ENCODE measurements at places on chromosomes 13 and 19. TPM values are rescaled to one million over a fixed set of nuclear protein-coding genes. Genes with fewer than 3 reads are reported as not detected.

GRCh38 chr19:53810891-53811290, 13.2 kb downstream of the NLRP12 start:
- DNase-seq = no peak

- DNase-seq = no peak
These were observed 140.0 kb downstream of the SIPA1L3 start for GRCh38 chr19:38047049-38047438.

KLK10 gene
- total RNA-seq = 0.20 TPM

- no peak for DNase-seq
These were observed 87.0 kb upstream of the TRPC4 start for GRCh38 chr13:37956536-37956935.

LILRA1 gene
- 0.52 TPM for total RNA-seq

DNA sequence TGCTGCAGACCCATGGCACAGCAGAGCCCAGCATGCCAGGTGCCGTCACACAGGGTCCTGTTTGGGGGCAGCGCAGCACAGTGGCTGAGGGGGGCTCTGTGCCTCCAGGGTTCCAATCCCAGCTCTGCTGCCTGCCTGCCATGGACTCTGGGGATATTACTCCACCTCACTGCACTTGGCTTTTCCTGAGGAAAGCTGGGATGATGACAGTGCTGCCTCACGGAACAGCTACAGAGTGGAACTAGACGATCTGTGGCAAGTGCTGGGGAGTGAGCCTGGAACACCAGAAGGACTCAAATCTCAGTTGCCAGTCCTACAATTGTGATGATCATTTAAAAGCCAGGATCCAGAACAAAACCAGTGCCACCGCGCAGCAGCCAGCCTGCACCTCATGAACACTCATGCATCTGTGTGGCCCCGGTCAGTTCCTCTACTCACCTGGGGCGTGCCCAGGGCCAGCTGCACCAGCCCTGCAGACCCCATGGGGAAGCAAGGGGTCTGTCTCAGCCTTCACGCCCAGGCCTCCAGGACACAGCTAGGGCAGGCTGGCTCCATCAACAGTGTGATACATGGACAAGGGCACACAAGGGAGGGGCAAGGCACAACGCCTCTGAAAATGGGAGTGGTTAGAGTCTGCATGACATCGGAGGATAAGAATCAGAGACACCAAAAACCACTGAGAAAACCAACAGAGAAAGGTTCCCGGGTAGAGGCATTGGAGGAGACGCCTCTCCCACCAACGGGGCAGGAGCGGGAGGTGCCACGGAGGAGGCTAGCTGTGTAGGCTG, 55.2 kb downstream of the ATP7B start:
- no peak for DNase-seq

KLK8 gene
- total RNA-seq = not detected

DNA sequence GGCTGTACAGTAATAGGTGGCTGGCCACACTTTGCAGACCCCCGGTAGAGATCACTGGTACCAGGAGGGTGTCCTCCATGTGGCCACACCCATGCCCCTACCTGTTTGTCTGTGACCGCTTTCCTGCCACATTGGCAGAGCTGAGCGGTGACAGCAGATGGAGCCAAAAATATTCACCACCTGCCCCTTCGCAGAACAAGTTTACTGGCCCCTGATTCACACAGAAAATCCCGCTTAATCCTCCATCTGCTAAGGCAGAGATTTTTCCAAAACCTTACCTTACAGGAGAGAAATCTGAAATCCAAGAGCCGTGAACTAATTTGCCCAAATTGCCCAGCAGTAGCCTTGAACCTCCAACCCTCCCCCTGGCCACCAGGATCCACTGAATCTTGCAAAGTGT, 52.1 kb downstream of the MYO9B start:
- no peak for DNase-seq

DNA sequence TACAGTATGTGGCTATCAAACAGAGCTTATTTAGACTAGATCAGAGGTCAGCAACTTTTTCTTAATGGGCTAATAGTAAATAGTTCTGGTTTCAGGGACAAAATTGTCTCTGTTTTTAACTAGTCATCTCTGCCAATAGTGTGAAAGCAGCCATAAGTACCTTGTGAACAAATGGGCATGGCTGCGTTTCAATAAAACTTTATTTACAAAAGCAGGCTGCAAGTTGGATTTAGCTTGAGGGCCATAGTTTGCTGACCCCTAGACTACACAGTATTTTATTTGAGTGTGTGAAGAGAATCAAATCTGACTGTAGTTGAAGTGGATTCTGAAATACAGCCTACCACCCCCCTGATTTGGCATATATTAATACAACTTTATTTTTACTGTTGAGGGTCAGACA, 75.6 kb downstream of the SCEL start:
- DNase-seq = no peak

- no peak for DNase-seq
These were observed 3.9 kb downstream of the UPF3A start for GRCh38 chr13:114285166-114285808.

- peak; percentile 74 for DNase-seq
These were observed 3.4 kb downstream of the DMKN start for GRCh38 chr19:35509861-35510625.

DNA sequence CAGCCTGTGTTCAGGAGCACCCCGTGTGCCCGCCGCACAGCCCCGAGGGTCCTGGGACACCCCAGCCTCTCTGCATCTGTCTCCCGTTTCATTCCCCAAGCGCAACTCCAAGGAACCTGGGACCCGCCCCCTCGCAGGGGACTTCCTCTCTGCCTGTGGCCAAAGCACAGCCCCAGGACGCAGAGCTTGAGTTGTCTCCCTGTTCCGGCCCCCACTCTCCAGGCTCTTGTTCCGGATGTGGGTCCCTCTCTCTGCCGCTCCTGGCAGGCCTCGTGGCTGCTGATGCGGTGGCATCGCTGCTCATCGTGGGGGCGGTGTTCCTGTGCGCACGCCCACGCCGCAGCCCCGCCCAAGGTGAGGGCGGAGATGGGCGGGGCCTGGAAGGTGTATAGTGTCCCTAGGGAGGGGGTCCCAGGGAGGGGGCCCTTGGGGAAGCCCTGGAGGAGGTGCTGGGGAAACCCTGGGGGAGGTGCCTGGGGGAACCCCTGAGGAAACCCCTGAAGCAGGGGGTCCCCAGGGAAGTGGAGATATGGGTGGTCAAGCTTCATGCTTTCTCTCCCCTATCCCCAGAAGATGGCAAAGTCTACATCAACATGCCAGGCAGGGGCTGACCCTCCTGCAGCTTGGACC, 1.3 kb downstream of the HCST start:
- peak; percentile 92 for DNase-seq

SEMA6B gene
- 14.0 TPM for total RNA-seq

WIZ gene
- 25.7 TPM for total RNA-seq

- peak; percentile 71 for DNase-seq
These were observed 2.3 kb downstream of the TULP2 start for GRCh38 chr19:48896191-48896720.

PCDH17 gene
- 17.5 TPM for total RNA-seq

DNA sequence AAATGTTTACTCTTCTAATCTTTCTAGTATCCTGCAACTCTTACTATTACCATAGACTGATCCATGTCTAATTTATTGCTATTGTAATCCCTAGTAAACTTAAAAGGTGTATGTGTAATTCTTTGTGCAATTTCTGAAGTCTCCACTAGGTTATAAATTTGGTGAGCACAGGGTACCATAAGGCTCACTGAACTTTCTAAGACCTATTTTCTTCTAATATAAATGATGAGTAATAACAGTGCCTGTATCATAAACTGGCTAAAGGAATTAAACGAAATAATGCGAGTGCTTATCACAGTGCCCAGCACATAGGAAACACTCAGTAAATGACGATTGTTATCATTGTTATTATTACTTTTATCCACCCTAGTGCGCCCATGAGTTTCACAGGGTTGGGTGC, 119.1 kb downstream of the KLF12 start:
- DNase-seq = no peak

CEACAM6 gene
- not detected for total RNA-seq

THSD1 gene
- 6.4 TPM for total RNA-seq

DNA sequence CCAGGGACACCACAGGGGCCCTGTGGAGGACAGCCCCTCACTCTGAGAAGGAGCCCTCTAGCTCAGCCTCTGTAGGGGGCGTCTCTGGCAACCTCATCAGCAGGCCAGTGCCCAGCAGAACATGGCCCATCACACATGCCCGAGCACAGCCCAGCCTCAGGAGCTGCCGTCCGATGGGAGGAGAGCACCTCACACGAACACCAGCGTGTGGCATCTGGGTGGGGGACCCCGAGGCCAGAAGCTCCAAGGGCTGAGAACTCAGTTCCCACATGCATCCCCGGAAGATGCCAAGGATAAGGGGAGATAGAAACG, 11.3 kb downstream of the SH3GL1 start:
- DNase-seq = no peak

DNA sequence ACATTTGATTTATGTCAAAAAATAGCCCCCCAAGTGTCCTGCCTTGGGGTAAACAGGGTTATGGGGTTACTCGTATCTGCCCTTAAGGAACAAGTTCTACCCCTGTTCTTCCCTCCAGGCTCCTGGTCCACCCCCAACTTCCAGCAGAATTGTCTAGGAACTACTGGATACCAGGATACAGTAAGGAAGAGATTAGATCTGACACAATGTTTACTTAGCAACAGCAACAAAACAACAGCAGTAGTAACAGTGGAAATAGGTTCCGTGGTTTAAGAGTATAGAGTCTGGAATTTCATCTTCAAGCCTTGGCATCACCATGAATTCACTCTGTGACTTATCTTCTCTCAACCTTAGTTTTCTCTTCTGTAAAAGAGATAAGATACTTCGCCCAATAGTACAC, 1.7 kb upstream of the FAM98C start:
- no peak for DNase-seq

All from heart left ventricle (tissue), 16 donors.